ENCODE measurements at places on chromosomes 12 and 14.
A peak's percentile ranks its signal among the peaks of the same experiment; 100 is the strongest.

DNA sequence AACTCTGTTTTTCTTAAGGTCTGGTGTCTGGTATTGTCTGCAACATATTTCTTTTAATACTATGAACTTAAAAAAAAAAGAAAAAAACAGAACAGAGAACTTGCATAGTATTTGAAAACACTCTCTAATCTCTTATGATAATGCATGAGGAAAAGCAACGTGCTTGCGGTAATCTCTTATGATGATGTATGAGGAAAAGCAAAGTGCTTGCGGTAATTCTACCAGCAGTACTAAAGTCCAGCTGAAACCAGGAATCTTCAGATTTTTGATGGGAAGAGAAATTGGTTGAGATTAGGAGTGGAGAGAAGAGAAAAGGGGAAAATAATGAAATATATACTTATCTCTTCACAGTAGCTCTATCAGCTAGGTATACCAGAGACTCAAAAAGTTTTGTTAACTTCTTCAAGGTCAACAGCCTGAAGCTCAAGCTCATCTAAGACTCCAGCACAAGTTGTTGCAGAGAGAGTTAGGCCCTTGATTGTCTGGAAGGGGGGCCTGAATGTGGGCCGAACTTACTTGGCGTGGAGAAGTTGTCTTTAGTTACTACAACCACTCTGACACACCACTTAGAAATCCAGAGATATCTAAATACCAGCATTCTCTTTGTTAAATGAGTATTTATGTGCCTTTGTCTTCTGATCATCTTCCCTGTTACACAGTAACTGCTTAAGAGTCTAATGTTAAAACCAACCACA lies 240.4 kb downstream of the PRKD1 start:
- no peak for DNase-seq

- DNase-seq: no peak
These were observed 113.8 kb upstream of the C14orf180 start for GRCh38 chr14:104465482-104466390.

DNA sequence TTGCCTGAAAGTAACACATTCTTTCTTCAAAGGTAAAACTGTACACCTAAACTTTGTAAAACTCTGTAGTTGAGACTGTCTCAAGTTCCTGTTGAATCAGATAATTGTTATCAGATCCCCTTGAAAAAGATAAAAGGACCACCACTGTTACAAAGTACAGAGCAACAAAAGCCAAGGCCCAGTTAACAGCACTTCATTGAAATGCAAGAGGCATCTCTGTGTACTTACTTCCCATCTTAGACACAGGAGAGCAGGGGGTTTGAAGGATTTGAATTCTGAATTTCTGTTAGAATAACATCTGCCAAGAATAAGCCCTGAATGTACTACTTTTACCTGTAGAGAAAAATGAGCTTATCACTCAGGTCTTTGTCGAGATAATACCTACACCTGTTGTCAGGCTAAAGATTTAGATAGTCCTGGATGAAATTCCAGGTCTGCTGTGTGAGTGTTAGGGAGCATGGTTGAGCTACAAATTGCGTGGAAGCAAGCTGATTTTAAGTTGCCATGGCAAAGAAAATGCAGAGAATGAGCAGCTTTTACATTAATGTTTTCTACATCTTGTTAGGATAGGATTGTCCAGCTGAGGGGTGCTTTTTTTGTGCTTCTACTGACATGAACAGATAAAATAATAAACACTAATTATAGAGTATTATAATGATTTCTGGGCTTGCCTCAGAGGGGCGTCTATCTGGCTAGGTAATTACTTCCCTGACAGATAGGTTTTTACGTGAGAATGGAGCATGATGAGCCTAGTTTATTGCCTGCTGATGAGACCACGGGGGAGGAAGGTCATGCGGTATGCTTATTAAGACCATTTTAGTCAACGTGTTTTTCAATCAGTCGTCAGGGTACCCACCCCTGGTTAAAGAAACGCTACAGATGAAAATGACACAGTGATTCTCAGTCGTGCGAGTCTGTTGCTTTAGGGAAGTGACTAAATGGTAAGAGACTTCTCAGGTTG lies 309.2 kb downstream of the PAWR start:
- no peak for DNase-seq

DNA sequence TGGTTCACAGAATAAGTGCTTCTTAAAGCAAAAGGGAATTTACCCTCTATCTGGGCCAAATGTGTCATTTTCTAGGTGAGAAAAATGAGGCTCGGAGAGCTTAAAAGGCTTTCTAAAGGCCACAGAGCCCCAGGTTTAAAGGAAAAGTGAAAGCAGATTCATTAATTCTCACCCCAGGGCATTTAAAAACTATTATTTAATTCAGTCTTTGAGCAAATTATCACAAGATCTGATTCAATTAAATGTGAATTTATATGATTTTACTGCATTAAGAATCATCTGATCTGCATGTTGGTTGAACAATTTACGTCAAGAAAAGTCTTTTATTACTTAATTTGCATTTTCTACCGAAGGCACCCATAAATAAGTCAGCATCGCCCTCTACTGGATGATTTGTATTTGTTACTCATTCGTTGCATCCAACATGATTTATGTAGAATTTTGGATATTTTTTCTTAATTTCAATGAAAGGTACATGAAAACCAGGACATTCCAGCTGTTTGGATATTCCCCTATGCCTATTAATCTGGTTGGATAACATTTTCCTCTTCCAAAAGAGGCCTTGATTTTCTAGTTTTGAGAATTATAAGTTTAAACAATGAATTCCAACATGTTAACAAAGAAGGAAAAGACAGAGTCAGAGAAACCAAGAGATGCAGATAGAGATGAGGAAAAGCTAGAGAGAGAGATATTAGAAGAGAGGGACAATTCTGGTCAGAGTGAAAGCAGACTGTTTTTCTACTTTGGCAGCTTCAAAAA lies 19.1 kb upstream of the DHRS7 start:
- DNase-seq: no peak

GRCh38 chr12:15732341-15733061 lies 56.7 kb downstream of the EPS8 start:
- no peak for DNase-seq

DNA sequence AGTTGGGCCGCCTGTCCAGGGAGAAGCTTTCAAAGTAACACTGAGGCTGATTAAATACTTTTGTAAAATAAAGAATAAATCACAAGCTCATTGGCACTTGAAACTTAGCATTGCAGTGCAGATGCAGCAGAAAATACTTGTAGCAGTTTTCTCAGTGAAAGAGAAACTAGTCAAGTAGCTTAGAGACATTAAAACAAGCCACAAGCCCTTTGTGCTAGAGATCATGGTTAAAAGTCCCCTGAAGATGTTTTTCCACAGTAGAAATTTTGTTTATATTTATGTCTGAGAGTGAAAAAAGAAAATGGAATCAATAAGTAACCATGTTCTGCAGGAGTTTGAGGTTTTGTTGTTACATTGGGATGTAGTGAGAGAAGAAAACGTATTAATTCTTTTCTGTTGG lies 5.9 kb downstream of the PSEN1 start:
- DNase-seq: no peak

DNA sequence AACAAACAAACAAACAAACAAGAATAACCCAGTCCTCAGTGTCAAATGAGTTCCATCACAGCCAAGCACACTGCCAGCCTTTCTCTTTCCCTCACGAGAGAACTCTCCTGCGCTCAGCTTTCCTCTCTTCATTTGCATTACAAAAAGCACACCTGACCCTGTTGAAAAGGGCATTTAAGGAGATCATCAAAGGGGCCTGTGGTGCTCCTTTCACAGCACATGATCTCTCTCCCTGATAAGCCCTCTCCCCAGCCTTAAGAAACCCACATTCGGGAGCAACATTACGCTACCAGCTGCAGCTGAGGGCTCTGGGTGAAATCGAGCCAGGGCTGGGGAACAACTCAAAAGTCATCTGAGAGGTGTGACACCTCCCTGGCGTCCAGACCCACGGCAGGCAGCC lies 165.6 kb upstream of the TMCC3 start:
- DNase-seq: no peak

DNA sequence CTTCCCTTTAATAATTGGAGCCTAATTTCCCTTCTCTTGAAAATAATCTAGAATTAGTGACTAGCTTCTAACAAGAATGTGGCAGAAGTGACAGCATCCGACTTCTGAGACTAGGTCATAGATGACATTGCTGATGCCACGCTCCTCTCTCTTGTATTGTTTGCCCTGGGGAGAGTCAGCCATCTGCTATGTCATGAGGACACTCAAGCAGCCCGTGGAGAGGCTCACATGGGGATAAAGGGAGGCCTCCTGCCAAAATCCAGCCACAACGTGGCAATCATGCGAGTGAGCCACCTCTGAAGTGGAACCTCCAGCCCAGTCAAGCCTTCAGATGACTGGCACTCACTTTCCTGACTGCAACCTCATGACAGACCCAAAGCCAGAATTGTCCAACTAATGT lies 54.2 kb upstream of the LRRK2 start:
- no peak for DNase-seq

DNA sequence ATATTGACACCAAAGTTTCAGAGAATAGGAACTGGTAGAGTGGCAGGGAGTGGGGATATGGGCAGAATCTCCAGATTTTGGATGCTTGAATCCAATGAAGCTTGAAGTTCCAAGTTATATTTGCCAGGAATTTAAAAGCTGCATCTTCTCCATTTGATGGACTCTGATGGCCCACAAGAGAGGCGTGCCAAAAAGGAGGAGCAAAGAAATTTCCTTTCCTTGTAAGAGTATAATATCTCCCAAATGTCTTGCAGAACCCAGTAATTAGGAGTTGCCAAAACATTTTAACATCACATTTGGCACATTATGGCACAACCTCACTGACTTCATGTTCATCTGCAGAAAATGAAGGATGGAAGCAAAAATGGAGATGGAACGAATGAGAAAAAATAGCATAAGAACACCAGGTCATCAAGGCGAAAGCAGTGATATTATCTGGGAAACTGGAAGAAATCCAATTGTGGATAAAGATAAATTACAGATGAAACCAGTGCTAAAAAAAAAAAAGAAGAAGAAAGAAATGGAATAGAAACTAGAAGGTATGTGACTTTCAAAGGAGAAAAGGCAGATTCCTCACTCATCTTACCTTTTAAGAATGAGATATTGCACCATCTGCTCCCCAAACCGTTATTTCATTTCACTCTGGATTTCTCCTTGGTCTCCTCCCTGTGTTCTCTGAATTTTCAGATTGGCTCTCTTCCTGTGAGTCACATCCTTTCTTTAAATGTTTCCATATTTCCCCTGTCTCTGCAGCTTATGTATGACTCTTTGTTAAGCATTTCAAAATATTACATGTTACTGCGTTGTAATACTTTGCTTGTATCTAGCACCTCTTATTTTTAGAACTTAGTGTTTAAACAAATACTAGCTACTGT lies 13.5 kb upstream of the FLRT2 start:
- no peak for DNase-seq

GRCh38 chr14:97277711-97278110 lies 480.5 kb downstream of the VRK1 start:
- DNase-seq: no peak

- no peak for DNase-seq
These were observed 1.7 kb downstream of the RALGAPA1 start for GRCh38 chr14:35807131-35807961.

DNA sequence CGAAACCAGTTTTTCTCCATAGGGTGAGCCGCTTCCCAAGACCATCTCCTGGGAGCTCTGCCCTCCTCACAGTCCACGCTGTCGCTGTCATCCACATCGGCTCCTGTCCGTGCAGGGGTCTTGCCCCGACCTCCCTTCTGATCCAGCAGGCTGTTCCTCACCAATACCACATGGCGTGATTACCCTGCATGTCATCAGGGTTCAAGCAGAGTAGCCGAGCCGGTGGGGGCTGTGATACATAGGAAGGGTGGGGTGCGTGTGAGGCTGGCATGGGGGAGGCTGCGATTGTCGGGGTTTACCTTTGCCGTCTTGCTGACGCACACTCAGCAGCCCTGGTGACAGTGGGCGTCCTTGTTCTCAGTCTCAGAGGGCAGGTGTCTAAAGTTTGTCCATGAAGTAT lies 17.0 kb downstream of the TEDC1 start:
- DNase-seq: no peak

GRCh38 chr12:130655010-130655409 lies 61.1 kb downstream of the RIMBP2 start:
- DNase-seq: no peak

- no peak for DNase-seq
These were observed 878.0 kb upstream of the TMEM132C start for GRCh38 chr12:127388985-127389384.

DNA sequence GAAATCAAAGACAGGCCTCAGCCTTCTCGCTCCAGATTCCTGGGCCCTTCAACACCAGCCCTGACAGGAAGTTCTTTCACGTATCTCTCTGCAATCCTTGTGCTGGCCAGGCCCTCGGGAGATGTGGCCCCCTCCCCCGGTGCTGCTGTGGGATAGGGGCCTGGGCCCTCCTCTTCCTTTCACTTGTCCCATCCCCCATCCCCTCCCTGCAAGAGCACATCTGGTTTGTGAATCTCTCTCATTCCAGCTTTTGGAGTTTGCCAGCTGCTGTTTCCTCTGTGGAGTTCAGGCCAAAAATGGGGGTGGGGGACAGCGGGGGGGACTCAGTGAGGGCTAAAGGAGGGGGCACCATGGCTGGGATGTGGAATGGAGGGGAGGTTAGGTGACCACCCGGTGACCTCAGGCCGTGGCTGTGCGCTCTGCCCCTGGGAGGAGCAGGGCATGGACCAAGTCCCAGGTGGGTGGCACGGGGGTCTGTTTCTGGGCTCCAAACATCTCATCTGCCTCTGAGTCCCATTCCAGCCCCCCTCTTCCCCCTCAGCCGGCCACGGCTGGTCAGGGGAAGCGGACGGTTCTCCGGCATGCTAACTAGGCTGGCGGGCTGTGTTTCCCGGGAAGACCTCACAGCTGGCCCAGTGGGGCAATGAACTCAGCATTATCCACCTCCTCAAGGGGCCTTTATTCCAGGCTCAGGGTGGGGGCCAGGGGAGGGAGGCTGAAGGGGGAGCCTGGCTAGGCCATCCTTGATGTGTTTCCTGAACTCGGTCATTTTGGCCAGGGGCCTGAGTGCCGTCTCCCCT lies 7.4 kb downstream of the LRP1 start:
- peak; percentile 48 for DNase-seq

GRCh38 chr12:66156654-66157053 lies 13.1 kb downstream of the TMBIM4 start:
- no peak for DNase-seq

DNA sequence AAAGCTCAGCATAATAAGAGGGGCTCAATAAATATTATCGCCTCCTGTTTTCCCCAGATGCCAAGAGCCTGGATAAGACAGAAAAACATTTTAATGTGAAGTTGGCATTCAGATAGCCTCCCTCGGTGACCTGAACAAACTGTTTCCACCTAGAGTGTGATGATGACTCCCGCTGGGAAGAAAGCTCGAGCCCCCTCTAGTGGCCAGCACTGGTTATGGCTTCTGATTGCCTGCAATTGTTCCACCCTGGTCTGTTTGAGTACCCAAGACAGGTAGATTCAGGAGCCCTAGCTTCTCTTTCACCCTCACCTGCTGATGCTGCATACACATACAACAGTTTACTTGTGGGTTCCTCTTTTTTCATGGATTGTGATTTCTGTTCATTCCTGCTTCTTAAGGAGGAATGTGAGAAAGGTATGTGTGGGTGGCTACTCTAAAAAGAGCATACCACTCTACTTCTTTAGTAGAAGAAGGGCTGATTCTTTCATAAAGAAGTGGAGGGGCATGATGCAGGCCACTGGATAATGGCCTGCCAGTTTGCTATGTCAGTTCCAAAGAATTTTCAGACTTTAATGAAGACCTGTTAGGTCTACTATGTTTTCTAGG lies 6.4 kb downstream of the ERG28 start:
- no peak for DNase-seq
